ENCODE measurements at places on chromosomes 3 and 15. TPM values are rescaled to one million over a fixed set of nuclear protein-coding genes. Genes with fewer than 3 reads are reported as not detected.

GRCh38 chr3:40054568-40055222 is 245.3 kb downstream of the MYRIP start:
- DNase-seq = no peak
- H3K4me3 ChIP-seq = no peak overlapping the region
- no peaks in the 10 kb centered on the region for H3K4me1 ChIP-seq
- no peaks in the 10 kb centered on the region for H3K27me3 ChIP-seq

DNA sequence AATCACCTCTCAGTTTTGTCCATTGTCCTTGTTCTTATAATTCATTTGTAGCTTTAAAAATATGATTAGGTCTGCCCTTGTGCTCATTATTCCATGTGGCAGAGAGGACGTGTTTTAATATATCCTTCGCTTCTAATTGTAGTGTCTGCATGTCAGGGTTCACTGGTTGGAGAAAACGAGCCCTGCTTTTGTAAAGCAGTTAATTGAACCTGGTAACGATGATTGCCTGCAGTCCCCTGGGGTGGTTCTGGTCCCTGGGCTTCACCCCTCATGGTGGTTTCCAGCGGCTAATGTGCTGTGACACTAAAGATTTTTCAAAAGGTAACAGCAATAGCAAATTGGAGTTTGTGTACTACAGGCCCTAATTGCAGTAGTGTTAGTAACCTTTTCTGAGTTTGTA is 299.6 kb downstream of the CACNA2D3 start:
- no peak for DNase-seq
- no peaks in the 10 kb centered on the region for H3K36me3 ChIP-seq
- peaks cover 2% of the 10 kb centered on the region for H3K27me3 ChIP-seq
- no peak overlapping the region for H3K4me3 ChIP-seq
- H3K4me1 ChIP-seq = no peaks in the 10 kb centered on the region

DNA sequence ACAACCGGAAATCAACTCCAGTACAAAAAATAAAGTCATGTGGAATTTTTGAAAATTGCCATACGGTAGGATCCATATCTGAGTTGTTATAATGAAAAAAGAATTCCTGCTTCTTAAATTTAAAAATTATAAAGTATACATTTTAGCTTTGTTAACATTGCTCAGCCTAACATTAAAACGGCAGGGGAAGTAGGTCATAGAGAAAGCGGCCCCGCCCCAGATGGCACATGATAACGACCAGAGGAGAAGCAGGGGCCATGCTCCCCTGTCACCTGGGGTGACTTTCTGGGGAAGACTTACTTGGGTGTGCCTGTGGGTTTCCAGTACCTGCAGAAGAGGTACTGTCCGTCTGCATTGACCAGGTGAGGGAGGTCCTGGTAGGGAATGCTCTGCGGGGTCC is 921 bp downstream of the MGLL start:
- H3K4me1 ChIP-seq = peaks cover 61% of the 10 kb centered on the region
- no peaks in the 10 kb centered on the region for H3K36me3 ChIP-seq
- peak; percentile 53 for DNase-seq
- H3K27ac ChIP-seq = peak overlapping the region; percentile 80
- peak overlapping the region; percentile 80 for H3K4me3 ChIP-seq

- DNase-seq = peak; percentile 61
- H3K36me3 ChIP-seq = no peaks in the 10 kb centered on the region
- H3K27me3 ChIP-seq = no peaks in the 10 kb centered on the region
- H3K4me1 ChIP-seq = peaks cover 11% of the 10 kb centered on the region
- no peak overlapping the region for H3K4me3 ChIP-seq
Observed at GRCh38 chr3:36923523-36923943, 21.3 kb downstream of the TRANK1 start.

DNA sequence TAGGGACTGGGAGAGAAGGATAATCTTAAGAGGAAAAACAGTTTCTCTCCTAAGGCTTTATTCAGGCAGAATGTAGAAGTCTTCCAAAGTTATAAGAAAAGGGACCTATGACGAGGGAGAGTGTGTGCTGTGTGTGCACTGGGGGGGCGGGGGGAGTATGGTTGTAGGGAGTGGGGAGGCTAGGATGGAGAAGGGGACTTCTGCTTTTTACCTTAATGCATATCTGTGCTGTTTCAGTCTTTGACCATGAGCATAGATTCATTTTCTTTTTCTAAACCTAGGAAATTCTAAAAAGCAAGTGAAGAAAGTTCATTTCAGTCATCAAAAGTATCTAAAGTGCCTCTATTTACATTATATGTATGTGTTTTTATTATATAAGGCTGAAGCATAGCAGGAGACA is 52.6 kb upstream of the RASA2 start:
- no peak for DNase-seq
- no peak overlapping the region for H3K4me3 ChIP-seq
- H3K27me3 ChIP-seq = no peaks in the 10 kb centered on the region
- no peak overlapping the region for H3K27ac ChIP-seq

DNA sequence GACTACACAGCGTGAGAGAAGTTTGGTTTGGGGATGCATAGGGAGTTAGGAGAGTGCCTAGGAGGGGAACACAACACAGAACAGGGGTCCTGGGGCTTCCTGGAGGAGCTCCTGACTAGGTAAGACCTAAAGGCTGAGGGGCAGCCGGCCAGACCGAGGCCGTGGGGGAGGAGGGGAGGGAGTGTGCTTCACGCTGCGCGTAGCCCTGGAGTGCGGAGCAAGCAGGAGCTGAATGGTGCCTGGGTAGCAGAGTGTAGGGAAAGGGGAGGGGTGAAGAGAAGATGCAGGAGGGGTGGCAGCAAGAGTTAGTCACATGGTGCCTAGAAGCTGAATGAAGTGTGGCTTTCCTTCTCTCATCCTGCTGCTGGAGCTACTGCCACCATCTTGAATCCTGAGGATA is 32.4 kb upstream of the HHATL start:
- H3K4me1 ChIP-seq = no peaks in the 10 kb centered on the region
- H3K27ac ChIP-seq = no peak overlapping the region
- DNase-seq = peak; percentile 14
- no peaks in the 10 kb centered on the region for H3K36me3 ChIP-seq

DNA sequence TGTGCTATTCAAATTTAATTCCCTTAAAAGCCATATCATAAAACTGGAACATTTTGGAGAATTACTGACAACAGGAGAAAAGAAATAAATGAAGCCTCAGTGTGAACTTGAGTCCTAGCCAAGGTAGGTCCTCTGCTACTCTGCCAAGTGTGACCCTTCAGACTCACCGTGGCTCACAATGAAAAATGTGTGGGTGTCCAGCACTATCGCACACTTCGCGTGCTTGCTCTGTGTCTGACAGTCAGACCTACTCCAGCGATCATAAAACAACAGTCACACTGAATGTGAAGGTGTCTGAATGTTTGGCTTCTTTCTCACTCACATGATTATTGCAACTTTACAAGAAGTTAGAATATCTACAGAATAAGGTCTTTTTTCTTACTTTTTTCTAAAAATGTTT is 65.8 kb upstream of the TRA2B start:
- no peaks in the 10 kb centered on the region for H3K36me3 ChIP-seq
- H3K27me3 ChIP-seq = peaks cover 4% of the 10 kb centered on the region
- no peak overlapping the region for H3K4me3 ChIP-seq
- H3K27ac ChIP-seq = no peak overlapping the region

- DNase-seq = no peak
- H3K27ac ChIP-seq = no peak overlapping the region
- no peaks in the 10 kb centered on the region for H3K36me3 ChIP-seq
- H3K4me1 ChIP-seq = no peaks in the 10 kb centered on the region
- no peak overlapping the region for H3K4me3 ChIP-seq
Observed at GRCh38 chr3:17339132-17339575, 403.3 kb downstream of the TBC1D5 start.

GRCh38 chr3:129016720-129017483 is 15.8 kb downstream of the EFCC1 start:
- DNase-seq = no peak
- no peaks in the 10 kb centered on the region for H3K27me3 ChIP-seq
- H3K4me3 ChIP-seq = no peak overlapping the region
- peak overlapping the region; percentile 7 for H3K27ac ChIP-seq
- peaks cover 4% of the 10 kb centered on the region for H3K4me1 ChIP-seq

GOLGA6L7 gene
- not detected for total RNA-seq

TM4SF1 gene
- 21.5 TPM for total RNA-seq

GRCh38 chr3:148211725-148212124 is 486.0 kb upstream of the AGTR1 start:
- no peaks in the 10 kb centered on the region for H3K4me1 ChIP-seq
- H3K36me3 ChIP-seq = no peaks in the 10 kb centered on the region
- no peak for DNase-seq

POLG gene
- total RNA-seq = 41.9 TPM

DNA sequence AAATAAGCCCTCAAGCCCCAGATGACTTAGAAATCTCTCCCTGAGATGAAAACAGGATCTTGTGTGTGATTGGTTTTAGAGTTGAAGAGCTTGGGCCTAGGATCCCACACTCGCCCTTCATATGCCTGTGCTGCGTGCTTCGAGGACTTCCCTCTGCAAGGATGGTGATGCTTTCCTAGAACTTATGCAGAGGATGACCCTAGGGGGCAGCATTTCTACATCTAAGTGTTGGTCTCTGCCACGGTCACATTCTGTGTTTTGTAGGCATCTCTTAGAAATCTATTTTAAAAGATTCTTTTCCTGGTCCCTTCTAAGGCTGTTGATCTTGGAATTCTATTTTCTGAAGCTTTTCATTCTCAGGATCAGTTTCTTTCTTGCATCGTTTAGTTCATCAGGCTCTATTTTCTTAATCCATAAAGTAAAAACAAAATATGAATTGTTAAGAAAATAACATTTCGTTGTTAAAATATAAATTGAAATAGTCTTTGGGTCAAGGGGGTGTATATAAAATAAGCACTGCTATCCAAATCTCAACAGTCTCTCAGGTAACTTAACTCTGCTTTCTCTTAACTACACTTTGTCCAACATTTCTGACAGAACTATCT is 45.7 kb downstream of the WDR76 start:
- no peaks in the 10 kb centered on the region for H3K4me1 ChIP-seq
- no peaks in the 10 kb centered on the region for H3K27me3 ChIP-seq
- no peak overlapping the region for H3K27ac ChIP-seq
- no peak for DNase-seq
- H3K4me3 ChIP-seq = no peak overlapping the region

ZNF502 gene
- total RNA-seq = 2.1 TPM

DNA sequence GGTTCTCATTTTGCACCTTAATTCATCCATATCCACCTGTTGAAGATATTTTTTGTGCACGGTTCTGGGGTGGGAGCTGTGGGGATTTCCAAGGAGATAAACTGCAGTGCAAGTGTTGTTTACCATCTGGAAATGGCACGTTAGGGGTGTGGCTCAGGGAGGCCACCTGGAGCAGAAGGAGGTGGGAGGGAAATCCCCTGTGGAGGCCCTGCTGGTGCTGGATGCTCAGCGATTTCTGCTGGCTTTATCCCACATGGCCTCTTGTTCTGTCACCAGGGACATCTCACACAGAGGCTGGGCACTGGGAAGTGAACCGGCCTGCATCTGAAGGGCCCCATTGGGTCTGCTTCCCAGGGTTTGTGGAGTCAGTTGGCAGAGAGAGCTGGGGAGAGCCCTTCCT is 24.3 kb downstream of the TRPM1 start:
- H3K4me3 ChIP-seq = no peak overlapping the region
- no peaks in the 10 kb centered on the region for H3K27me3 ChIP-seq
- no peak for DNase-seq
- H3K4me1 ChIP-seq = peaks cover 11% of the 10 kb centered on the region
- no peaks in the 10 kb centered on the region for H3K36me3 ChIP-seq

Measured in liver (tissue), 10 donors.